ENCODE measurements at places on chromosomes 12 and 14. TPM values are rescaled to one million over a fixed set of nuclear protein-coding genes. Genes with fewer than 3 reads are reported as not detected.

NPFF gene
- 1.3 TPM for total RNA-seq

PA2G4 gene
- 226 TPM for total RNA-seq

OLR1 gene
- not detected for total RNA-seq

RIMKLB gene
- total RNA-seq: 3.1 TPM

CLEC9A gene
- not detected for total RNA-seq

SLC6A13 gene
- total RNA-seq: 2.6 TPM

KRT79 gene
- 0.19 TPM for total RNA-seq

- H3K4me3 ChIP-seq: no peak overlapping the region
- peaks cover 1% of the 10 kb centered on the region for H3K36me3 ChIP-seq
- no peak for DNase-seq
- H3K27me3 ChIP-seq: no peaks in the 10 kb centered on the region
- H3K27ac ChIP-seq: no peak overlapping the region
These were observed 369.0 kb downstream of the ATP23 start for GRCh38 chr12:58310368-58310767.

DNA sequence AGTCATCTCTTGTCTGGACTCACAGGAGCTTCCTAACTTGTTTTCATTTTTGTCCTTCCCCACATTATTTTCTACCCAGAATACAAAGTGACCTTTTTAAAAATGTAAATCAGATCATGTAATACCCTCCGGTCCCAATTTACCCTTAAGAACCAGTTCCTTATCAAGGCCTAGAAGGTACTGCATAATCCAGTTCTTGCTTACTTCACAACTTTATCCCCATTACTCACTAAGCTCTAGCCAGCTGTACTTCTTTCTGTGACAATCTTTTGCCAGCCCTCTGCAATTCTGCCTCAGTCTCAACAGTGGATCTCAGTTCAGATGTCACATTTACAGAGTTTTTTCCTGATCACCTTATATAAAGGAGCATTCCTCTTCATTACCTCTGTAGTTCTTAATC lies 11.6 kb downstream of the RAP1B start:
- no peak overlapping the region for H3K4me3 ChIP-seq
- no peak for DNase-seq
- peak overlapping the region; percentile 72 for H3K27ac ChIP-seq
- H3K36me3 ChIP-seq: peaks cover 36% of the 10 kb centered on the region

GRCh38 chr12:86389949-86390348 lies 133.8 kb upstream of the MGAT4C start:
- no peak for DNase-seq
- no peak overlapping the region for H3K4me3 ChIP-seq
- no peaks in the 10 kb centered on the region for H3K27me3 ChIP-seq
- no peaks in the 10 kb centered on the region for H3K4me1 ChIP-seq
- no peaks in the 10 kb centered on the region for H3K36me3 ChIP-seq

DNA sequence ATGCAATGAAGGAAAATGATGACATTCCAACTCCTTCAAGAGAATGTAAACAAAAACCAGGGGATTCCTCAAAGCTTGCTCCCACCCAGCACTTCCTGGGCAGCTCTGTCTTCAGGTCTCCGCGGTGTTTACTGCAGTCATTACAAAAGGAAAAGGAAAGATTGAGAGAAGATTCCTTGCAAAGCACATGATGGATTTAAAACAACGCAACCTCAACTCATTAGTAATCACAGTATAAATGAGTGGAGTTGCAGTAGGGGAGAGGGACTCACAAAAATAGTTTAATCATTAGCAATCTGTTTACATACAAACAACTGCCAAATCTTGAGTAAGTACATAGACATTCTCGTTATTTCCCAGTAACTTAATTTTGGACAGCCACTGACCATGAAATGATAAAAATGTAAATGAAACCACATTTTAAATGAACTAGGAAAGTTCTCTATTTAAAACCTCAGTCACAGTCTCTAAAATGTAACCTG lies 49.7 kb upstream of the OVCH1 start:
- H3K4me3 ChIP-seq: no peak overlapping the region
- no peak for DNase-seq
- H3K27ac ChIP-seq: no peak overlapping the region
- H3K36me3 ChIP-seq: no peaks in the 10 kb centered on the region

DNA sequence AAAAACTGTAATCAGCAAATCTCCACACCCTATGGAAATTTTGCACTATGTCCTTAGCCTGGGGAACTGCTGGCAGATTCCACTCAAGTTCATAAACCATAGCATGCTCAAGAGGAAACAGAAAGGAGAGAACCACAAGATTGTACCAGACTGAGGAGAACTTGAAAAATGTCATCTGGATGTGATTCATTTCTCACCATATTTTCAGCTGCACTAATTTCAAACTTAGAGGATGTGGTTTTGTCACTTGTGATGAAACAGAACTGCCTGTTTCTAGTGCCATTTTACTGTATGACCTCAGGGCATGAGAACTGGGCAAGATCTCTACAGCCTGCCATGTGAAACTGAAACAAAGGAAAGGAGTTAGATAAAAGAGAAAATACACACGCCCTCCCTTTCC lies 1493.1 kb upstream of the FLRT2 start:
- H3K4me3 ChIP-seq: no peak overlapping the region
- peaks cover 8% of the 10 kb centered on the region for H3K4me1 ChIP-seq
- no peaks in the 10 kb centered on the region for H3K27me3 ChIP-seq
- H3K27ac ChIP-seq: no peak overlapping the region

DNA sequence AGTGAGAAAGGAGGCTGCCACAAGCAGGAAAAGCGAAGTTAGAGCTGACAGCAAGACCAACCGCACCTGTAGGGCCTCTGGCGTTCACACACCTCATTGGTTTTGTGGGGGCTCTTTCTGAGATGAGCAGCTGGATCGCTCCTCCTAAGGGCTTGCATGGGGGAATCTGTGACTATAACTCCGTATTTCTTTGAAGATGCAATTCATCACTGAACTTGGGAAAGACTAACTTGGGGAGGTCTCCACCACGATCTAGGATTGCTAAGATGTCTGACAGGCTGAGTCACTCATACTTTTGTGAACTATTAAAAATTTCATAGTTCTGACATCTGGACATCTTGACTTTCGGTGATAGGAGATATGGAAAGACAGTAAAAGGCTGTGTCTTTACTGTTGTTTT lies 173.6 kb downstream of the ETV6 start:
- H3K36me3 ChIP-seq: peaks cover 10% of the 10 kb centered on the region
- peak overlapping the region; percentile 96 for H3K27ac ChIP-seq
- peaks cover 62% of the 10 kb centered on the region for H3K4me1 ChIP-seq
- no peak for DNase-seq

- H3K27me3 ChIP-seq: no peaks in the 10 kb centered on the region
- H3K36me3 ChIP-seq: peaks cover 29% of the 10 kb centered on the region
- no peak overlapping the region for H3K27ac ChIP-seq
These were observed 30.3 kb downstream of the DICER1 start for GRCh38 chr14:95126906-95127530.

DNA sequence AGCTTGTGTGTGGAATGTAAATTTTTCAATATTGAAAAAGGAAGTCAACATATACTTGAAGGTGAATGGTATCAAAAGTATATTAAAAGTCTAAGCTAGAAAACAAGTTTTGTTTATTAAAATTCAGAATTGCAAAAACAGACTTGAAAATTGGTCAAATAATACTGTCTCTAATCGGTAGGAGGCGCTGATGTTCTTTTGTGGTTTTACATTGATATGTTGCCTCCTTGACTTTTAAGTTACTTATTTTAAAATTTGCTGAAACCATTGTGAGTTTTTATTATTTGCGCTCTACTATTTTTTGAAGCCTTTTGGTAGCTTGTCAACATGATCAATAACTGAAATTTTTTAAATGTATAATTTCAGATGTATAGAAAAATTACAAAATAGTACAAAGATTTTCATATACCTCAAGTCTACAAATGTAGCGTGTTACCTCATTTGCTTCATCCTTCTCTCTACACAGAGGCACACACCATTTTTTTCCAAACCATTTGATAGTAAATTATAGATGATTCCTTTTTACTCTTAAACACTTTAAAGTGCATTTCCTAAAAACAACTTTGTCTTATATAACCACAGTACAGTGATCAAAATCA lies 6.9 kb downstream of the RTRAF start:
- peak overlapping the region; percentile 60 for H3K27ac ChIP-seq
- H3K36me3 ChIP-seq: peaks cover 25% of the 10 kb centered on the region
- peaks cover 44% of the 10 kb centered on the region for H3K4me1 ChIP-seq
- DNase-seq: no peak
- H3K4me3 ChIP-seq: no peak overlapping the region
- no peaks in the 10 kb centered on the region for H3K27me3 ChIP-seq

GRCh38 chr14:38291681-38292467 lies 36.0 kb upstream of the CLEC14A start:
- H3K27ac ChIP-seq: no peak overlapping the region
- H3K36me3 ChIP-seq: no peaks in the 10 kb centered on the region
- H3K4me3 ChIP-seq: no peak overlapping the region
- no peaks in the 10 kb centered on the region for H3K27me3 ChIP-seq

- no peaks in the 10 kb centered on the region for H3K27me3 ChIP-seq
- H3K4me3 ChIP-seq: no peak overlapping the region
- H3K4me1 ChIP-seq: no peaks in the 10 kb centered on the region
- H3K27ac ChIP-seq: no peak overlapping the region
- no peaks in the 10 kb centered on the region for H3K36me3 ChIP-seq
These were observed 437.3 kb downstream of the MED13L start for GRCh38 chr12:115840159-115840558.

DNA sequence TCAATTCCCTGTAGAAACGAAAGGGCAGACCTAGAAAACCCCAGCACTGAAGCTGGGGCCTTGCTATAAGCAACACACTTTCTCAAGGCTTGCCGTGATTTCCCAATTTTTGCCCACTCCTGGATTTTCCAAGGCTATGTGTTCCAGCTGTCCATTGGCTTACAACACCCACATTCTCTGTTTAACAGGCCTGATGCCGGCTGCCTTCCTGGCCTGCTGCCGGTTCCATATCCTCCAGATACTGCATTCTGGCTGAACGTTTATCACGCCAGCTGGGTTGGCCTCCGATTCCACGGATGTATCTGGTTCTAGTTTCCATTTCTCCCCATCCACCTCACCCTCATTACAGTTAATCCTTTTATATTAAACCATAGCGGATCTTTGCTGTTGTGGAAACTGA lies 2.0 kb upstream of the PCNX1 start:
- peaks cover 79% of the 10 kb centered on the region for H3K4me1 ChIP-seq
- peaks cover 1% of the 10 kb centered on the region for H3K36me3 ChIP-seq
- no peak for DNase-seq
- no peak overlapping the region for H3K27ac ChIP-seq
- H3K4me3 ChIP-seq: no peak overlapping the region

GRCh38 chr12:6934110-6934509 lies 6.4 kb downstream of the ATN1 start:
- H3K27me3 ChIP-seq: no peaks in the 10 kb centered on the region
- H3K4me3 ChIP-seq: no peak overlapping the region
- peaks cover 85% of the 10 kb centered on the region for H3K4me1 ChIP-seq
- H3K27ac ChIP-seq: peak overlapping the region; percentile 90
- H3K36me3 ChIP-seq: no peaks in the 10 kb centered on the region

- H3K36me3 ChIP-seq: peaks cover 4% of the 10 kb centered on the region
- H3K4me1 ChIP-seq: peaks cover 17% of the 10 kb centered on the region
- peak; percentile 21 for DNase-seq
- H3K4me3 ChIP-seq: no peak overlapping the region
- H3K27me3 ChIP-seq: peaks cover 5% of the 10 kb centered on the region
- H3K27ac ChIP-seq: no peak overlapping the region
These were observed 21.4 kb upstream of the NCOR2 start for GRCh38 chr12:124588751-124589267.

DNA sequence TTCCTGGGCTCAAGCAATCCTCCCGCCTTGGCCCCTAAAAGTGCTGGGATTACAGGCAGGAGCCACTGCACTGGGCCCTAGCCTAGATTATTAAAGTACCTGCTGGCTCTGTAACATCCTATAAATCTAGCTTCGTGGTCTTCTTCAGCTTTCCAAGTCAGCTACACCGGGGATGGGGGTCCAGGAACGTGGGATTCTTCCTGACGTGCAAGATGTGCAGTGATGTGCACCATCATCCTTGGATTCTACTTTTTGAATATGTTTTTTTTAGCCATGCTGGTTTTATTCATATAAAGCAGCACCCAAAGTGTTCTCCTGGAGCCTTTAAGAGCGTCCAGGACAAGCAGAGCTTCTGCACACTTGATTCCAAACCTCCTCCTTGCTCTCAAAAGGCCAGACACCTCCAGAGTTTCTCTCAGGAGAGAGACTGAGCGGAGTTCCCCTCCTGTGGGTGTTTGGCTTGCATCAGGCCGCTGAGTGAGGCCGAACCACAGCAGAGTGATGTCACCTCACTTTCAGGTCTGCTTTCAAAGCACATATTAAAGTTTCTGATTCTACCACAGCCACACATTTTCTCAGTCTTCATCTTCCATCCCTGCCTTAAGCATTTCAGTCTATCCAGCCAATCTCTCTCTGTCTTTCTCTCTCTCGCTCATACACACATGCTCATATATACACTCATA lies 33.4 kb downstream of the VCPKMT start:
- peaks cover 1% of the 10 kb centered on the region for H3K36me3 ChIP-seq
- H3K4me1 ChIP-seq: peaks cover 75% of the 10 kb centered on the region
- peak overlapping the region; percentile 76 for H3K4me3 ChIP-seq
- no peaks in the 10 kb centered on the region for H3K27me3 ChIP-seq

- peaks cover 54% of the 10 kb centered on the region for H3K27me3 ChIP-seq
- peaks cover 13% of the 10 kb centered on the region for H3K4me1 ChIP-seq
- DNase-seq: no peak
- H3K27ac ChIP-seq: no peak overlapping the region
These were observed 11.5 kb downstream of the MYO1H start for GRCh38 chr12:109359131-109359690.

DNA sequence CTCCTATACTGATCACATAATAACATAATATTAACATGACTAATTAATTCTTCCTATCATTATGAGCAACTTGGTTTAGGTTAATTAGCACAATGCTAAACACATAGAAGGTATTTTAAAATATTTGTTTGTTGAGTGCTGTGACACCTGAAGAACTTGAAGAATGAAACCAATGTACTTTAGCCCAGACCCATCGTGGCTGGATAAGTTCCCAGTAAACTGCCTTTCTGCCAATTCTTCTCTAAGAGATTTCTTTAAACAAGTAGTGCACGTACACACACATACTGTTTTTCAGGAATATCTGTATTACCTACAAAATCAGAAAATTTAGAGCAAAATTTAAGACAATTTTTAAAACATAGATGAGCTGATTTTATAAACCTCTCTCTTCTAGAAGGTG lies 207.4 kb upstream of the SSTR1 start:
- no peak overlapping the region for H3K27ac ChIP-seq
- no peaks in the 10 kb centered on the region for H3K36me3 ChIP-seq
- no peaks in the 10 kb centered on the region for H3K27me3 ChIP-seq
- no peaks in the 10 kb centered on the region for H3K4me1 ChIP-seq
- no peak for DNase-seq

GRCh38 chr12:49979791-49980190 lies 7.0 kb downstream of the AQP6 start:
- no peaks in the 10 kb centered on the region for H3K36me3 ChIP-seq
- H3K27me3 ChIP-seq: no peaks in the 10 kb centered on the region
- DNase-seq: no peak

- no peak for DNase-seq
- peaks cover 29% of the 10 kb centered on the region for H3K27me3 ChIP-seq
- H3K4me1 ChIP-seq: no peaks in the 10 kb centered on the region
- H3K27ac ChIP-seq: no peak overlapping the region
These were observed 582.6 kb upstream of the ATP2B1 start for GRCh38 chr12:90290980-90291975.

Measured in activated T-cell treated with anti-CD3 and anti-CD28 coated beads, Interleukin-2, amount 50 U/mL, for 72 hours (primary cell).